ENCODE measurements at places on chromosomes 16 and 17.

- peak; percentile 25 for DNase-seq
These were observed 183.3 kb downstream of the LGALS9B start for GRCh38 chr17:20284022-20284421.

GRCh38 chr16:58853854-58854791, 120.0 kb upstream of the GOT2 start:
- DNase-seq: no peak

GRCh38 chr16:71526111-71526631, at the start of gene CHST4:
Gene CHST4, plus strand, starts transcription at chr16:71526426. Its CDS starts 10,252 bp downstream, at chr16:71536678.
- DNase-seq: no peak

DNA sequence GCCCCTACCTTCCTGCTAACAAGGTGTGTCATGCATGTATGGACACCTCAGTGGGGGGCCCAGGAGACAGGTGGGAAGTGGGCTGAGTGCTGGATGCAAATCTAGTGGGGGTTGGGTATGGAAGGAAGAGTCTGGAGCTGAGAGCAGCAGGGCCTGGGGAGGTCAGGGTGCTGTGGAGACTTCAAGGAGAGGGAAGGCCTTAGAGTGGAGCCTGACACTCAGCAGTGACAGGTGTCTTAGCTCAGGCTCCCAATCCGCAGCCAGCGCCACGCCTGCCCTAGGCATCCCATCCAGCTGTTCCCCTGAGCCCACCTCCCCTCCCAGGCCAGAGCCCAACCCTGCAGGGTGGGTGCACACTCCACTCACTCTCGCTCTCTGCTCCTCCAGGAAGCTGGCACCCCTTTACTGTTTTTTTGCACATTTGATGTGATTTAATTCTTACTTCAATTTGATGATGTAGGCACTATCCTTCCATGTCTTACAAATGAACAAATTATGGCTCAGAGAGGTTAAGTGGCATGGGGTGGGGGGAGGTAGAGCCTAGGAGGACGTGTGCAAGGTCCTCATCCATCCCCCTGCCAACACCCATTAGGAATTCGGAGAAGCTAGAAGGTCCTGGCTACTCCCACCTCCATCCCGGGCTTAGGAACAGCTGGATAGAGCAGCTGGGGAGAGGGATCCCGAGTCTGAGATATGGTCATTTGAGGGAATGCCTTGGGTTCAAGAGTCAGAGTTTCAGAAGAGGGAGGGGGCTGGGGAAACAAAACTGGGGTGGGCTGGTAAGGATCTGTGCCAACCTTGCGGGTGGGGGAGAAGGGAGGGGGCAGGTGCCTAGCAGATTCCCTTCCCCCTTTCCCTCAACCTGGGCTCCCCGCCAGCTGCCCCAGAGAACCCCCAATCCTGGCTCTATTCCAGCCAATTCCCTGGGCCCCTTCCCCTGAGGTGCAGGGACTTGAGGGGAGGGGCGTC, 2.1 kb downstream of the FAM171A2 start:
- peak; percentile 29 for DNase-seq

DNA sequence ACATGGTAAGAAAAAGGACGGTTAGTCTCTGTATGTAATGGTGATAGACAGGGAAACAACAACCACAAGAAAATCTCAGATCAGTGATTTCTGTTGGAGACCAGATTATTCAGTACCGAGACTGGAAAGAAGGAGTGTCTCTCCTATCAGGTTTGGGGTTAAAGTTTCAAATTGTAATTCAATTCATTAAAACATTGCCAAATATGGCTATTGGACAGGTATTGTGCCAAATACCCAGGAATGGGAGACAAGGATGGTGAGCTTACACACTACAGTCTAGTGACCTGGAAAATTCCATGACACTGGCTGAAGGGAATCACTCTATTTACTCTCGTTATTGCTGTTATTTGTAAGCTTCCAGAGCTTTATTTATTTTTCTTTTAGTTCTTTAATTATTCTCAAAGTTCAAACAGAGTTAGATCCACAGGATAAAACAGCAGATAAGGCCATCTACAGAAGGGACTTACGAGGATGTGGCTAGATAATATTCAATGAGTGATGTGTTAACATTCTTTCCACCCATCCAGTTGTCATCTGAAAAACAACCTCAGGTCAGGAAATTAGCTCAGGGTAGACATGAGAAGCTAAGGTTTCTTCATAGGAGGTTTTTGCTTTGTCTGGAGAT, 25.1 kb upstream of the MMD start:
- no peak for DNase-seq

DNA sequence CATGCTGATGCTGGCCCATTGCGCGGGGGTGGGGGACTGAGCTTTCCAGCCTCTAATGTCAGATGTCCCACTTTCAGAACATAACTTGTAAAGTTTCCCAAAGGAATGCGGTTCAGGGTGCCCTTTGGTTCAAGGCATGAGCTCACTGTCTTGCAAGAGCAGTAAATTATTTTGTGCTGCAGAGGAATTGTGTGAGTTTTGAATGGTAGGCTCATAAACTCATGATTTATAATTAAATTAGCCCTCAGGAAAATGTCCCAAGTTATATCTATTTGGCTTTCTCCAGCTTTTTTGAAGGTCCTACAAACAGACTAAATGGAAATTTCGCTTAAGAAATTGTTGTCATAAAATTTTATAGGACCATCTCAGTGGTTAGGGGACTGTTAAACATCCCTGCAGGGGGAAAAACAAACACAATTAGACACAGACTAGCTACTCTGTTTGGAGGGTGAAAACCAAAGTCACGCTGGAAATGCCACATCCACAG, 321.8 kb downstream of the HS3ST3B1 start:
- DNase-seq: no peak

DNA sequence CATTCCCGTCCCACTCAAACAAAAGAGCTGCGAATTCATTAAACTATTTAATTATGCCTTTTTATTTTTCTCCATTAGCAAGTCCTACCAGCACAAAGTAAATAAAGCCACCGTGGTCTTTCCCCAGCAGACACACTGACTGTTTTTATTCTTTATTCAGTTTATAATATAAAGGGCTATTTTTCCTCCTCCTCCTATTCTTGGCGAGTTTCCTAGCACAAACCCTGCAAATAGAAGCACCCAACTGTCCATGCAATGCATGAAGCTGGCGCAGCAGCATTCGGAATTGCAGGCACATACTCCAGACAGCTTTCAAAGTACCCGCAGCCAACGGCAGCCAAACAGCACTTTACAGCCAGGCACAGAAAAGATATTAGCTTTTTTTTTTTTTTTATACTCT, 583.4 kb upstream of the PSMD7 start:
- no peak for DNase-seq

DNA sequence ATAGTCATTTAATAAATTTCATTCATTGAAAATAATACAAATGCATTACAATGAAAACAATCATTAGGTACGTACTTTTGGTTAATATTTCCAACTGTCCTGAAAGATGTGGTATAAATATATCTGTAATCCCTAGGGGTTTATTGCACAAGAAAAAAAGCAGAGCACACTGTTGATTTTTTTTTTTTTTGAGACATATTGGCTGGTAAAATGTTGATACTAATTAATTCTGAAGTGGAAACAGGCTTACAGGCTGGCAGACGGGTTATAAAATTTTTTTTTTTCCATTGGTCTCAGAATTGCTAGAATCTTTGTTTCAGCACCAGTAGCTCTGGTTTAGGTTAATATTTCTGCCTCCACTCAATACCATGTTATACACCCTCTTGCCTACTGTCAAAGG, 193.6 kb downstream of the MAP2K6 start:
- no peak for DNase-seq

GRCh38 chr17:41672153-41672552, 16.5 kb upstream of the EIF1 start:
- no peak for DNase-seq

- no peak for DNase-seq
These were observed 71.9 kb downstream of the N4BP1 start for GRCh38 chr16:48537909-48538745.

DNA sequence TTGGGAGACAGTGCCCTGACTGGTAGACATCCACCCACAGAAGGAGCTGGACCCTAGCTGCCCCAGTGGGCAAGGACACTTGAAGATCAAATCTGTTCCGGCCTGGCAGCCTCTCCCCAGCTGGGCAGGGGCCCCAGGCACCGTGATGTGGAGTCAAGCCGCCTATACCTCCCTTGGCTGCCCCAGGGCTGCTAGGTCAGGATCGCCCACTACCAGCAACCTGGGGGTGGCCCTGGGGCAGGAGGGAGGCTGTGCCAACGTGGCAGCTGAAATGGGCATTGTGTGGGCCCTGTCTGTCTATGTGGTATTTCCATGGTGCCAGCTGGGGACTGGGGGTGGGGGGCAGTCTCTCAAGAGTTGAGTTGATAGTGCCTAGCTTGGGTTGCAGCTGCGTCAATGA, 941 bp downstream of the PDK2 start:
- no peak for DNase-seq

- no peak for DNase-seq
These were observed at the start of gene ALOX12 for GRCh38 chr17:6995500-6996255. Gene ALOX12, plus strand, starts transcription at chr17:6996049. Its CDS starts 69 bp downstream, at chr17:6996118.

GRCh38 chr17:45852535-45853297, 8.0 kb downstream of the SPPL2C start:
- peak; percentile 73 for DNase-seq

DNA sequence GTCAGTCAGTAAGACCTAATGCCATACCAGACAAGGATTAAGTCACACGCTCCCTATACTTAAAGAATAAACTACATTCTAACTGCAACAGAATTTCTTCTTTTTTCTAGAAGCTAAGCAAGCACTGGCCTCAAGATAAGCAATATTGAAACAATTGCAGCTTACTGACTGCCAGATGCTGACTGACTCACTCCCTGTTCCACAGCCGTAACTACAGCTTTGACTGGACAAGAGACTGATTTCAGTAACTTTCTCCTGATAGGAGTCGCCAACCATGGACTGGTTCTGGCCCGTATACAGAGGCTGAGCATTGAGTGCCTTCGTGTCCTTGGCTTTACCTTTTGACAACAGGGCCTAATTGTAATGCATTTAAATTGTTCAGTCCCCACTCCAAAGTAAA, 67.9 kb downstream of the TRIM37 start:
- no peak for DNase-seq

DNA sequence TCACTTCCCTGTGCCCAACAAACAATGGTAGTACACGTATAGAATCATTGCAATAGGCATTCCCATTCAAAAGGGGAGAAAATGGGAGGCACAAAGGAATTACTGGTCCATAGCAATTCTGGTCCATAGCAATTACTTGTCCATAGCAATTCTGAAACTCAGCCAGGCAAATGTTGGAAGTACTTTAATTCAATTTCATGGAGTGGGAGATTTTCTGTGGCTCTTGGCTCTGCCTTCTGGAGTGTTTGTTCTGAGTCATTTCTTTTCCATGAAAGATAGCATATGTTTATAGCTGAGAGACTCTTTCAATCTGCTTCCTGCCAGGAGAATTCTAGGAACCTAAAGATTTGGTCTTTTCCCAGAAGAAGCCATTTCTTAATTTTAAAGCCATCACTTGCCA, 182.8 kb upstream of the ELAC2 start:
- DNase-seq: no peak

DNA sequence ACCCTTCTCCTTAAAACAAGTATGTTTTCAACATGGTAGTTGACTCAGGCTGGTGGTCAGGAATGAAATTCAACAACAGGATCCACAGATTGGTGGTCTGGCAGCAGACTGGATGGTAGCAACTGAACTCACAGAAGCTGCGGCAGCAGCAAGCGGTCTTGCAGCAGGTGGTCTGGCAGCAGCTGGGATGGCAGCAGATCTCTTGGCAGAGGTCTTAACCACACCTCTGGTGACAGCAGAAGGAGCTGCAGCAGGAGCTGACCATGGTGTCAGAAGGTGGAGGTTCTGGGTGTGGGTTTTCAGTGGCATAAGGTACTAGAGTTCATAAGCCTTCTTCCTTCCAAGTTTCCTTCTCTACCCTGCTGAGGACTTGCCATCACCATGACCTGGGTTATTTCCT, 2.2 kb upstream of the KRTAP4-1 start:
- no peak for DNase-seq

- no peak for DNase-seq
These were observed 92.9 kb downstream of the IRF8 start for GRCh38 chr16:85991856-85992255.

GRCh38 chr17:66704858-66705520, 129.9 kb upstream of the CACNG5 start:
- no peak for DNase-seq

GRCh38 chr16:64238571-64238970, 883.3 kb downstream of the CDH11 start:
- DNase-seq: no peak

GRCh38 chr16:48123104-48123788, 32.5 kb downstream of the ABCC12 start:
- DNase-seq: no peak

DNA sequence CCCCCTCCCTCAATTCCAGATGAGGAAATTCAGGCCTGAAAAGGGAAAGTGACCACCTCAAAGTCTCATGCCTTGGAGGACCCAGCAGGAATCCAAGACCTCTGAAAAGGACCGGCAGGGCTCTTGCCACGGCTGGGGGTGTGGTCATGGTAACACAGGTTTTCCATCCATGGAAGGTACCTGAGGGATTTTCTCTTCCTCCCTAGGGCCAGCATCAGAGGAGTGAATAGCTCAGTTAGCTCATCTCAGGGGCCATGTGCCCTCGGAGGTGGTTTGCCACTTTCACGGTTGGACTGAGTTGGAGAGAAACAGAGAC, 1.3 kb downstream of the CIITA start:
- DNase-seq: no peak

DNA sequence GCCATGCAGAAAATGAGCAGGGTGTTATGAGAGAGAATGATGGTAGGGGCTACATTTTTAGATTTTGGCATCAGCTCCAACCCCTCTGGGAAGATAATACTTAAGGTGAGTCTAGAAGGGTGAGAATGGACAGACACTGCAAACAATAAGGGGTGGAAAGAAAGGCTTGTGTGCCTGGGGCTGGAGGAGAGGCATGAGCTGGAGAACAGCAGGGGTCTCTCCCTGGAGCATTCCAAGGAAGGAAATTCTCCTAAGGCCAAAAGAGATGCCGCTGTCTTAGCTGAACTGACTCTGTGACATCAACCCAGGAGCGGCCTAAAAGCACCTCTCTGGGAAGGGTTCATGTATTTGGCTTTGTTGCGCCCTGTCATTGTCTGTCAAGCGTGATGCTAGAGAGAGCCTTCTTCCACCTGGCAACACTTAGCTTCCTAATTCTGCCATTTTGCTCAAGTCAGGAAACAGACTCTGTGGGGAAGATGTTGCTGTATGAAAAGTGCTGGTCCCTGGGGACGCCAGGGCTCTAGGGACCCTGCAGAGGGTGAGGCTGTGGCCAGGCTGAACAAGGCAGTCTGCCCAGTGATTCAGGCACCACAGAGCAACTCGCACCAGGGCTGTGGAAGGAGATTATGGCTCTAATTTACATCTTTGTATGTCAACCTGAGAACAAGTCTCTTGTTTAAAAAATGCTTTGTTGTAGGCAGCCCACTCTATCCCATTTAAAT, 225.7 kb downstream of the CBLN1 start:
- no peak for DNase-seq

DNA sequence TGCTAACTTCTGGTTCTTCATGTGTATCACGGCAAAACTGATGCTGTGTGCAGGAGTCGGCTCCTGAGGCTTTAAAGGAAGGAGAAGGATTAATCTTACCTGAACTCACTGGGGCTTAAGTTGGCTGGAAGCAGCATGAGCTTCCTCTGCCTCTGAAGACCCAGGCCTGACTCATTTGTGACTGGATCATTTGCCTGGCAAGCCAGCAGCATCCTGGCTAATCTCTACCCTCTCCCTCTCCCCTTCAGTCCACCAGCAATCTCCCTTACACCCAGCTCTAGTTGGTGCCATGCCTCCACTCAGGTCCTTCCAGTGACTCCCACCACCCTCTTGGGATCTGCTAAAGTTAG, 150.3 kb downstream of the IRX3 start:
- no peak for DNase-seq

- no peak for DNase-seq
These were observed 185.2 kb downstream of the RBFOX3 start for GRCh38 chr17:79425686-79426085.

All from NCI-H2081 (cell line).